Right renal pelvis (tissue), 4 donors: ENCODE measurements at places on chromosomes 13 and 19. TPM values are rescaled to one million over a fixed set of nuclear protein-coding genes. Genes with fewer than 3 reads are reported as not detected.

DNA sequence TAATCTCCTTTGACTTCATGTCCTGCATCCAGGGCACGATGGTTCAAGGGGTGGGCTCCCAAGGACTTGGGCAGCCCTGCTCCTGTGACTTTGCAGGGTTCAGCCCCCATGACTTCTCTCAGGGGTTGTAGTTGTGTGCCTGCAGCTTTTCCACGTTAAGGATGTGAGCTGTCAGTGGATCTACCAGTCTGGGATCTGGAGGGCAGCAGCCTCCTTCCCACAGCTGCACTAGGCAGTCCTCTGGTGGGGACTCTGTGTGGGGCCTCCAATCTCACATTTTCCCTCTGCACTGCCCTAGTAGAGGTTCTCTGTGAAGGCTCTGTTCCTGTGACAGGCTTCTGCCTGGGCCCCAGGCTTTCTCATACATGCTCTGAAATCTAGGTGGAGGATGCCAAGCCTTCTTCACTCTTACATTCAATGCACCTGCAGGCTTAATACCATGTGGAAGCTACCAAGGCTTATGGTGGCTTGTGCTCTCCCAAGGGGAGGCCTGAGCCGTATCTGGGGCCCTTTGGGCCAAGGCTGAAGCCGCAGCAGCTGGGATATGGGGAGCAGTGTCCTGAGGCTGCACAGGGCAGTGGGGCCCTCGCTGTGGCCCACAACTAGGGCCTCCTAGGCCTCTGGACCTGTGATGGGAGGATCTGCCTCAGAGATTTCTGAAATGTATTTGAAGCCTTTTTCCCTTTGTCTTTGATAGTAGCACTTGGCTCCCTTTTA, 39.3 kb upstream of the ERICH6B start:
- DNase-seq = no peak

GRCh38 chr19:4678881-4679790, 9.0 kb upstream of the MYDGF start:
- DNase-seq = no peak

DNA sequence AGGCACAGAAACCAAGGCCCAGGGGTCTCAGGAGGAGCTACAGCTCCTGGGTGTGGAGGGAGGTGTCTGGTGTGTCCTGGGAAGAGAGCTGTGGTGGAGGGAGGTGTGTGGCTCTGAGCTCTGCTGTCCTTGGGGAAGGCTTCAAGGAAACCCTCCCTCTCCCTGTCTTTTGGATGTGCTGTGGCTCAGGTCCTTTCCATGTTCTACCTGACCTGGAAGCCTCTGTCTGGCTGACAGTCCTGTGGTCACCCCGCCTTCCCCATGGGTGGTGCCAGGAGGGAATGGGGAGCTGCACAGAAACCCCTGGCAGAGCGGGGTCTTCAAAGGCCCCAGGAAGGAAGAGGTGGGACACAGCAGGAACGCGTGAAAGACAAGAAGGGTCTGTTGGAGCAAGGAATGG, 617 bp upstream of the CEACAM7 start:
- no peak for DNase-seq

KLK14 gene
- polyA plus RNA-seq = 0.30 TPM

DNA sequence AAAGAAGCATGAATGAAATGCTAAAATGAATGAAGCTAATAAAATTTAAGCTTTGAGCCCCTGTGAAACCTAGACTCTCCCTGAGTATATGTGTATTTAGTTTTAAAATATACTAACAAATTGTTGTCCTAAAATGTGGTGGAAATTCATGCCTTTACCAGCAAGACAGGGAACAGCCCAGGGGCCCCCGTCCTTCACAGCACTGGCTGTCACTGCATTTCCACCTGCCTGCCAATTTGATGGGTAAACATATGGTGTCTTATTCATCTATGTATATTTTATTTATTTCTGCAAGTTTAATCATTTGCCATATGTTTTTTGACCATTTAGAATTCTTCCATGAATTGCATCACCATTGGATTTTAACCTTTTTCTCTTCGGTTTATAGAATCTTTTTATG, 463.7 kb upstream of the NBEA start:
- no peak for DNase-seq

GRCh38 chr13:91498298-91498697, 99.9 kb downstream of the GPC5 start:
- no peak for DNase-seq

KLK15 gene
- not detected for polyA plus RNA-seq

DNA sequence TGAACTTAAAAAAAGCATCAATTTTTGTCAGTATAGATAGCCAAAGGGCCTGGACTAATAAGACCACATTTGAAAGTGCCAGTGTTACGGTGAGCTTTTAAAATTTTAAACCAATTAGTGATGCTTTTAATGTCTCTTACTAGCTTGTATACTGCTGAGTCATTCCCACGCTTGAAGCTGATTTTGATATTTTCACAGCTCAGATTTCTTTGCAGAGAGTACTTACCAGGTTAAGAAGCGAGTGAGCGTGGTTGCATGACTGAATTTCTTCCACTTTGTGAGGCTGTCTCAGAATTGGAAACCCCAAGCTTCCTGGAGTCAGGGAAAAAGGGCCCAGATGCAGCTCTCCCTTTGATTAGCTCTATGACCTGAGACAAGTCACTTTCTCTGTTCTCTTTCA, 74.5 kb upstream of the NBEA start:
- no peak for DNase-seq

DNA sequence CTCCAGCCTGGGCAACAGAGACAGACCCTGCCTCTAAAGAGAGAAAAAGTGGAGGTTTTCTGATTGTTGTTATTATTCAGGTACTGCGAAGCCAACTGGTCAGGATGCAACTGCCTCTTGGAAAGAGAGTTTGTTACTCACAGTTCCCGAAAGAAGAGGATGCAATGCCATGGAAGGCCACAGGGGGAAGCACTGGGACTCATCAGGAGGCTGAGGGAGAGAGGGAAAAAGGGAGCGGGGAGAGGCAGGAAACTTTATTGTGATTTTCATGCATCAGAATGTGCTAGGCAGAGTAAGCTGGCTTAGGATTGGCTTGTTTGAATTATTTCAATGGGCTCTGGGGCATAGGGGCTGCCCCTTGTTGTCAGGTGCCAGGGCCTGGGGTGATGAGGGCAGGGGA, 27.6 kb downstream of the MYO9B start:
- DNase-seq = no peak

THAP8 gene
- 11.6 TPM for polyA plus RNA-seq

EBI3 gene
- polyA plus RNA-seq = not detected

ZNF229 gene
- 13.2 TPM for polyA plus RNA-seq

HS6ST3 gene
- 3.2 TPM for polyA plus RNA-seq

- no peak for DNase-seq
Measured at GRCh38 chr19:46481947-46482346, 10.6 kb upstream of the PNMA8A start.

MEIS3 gene
- 28.0 TPM for polyA plus RNA-seq

C13orf42 gene
- polyA plus RNA-seq = 0.44 TPM

DNA sequence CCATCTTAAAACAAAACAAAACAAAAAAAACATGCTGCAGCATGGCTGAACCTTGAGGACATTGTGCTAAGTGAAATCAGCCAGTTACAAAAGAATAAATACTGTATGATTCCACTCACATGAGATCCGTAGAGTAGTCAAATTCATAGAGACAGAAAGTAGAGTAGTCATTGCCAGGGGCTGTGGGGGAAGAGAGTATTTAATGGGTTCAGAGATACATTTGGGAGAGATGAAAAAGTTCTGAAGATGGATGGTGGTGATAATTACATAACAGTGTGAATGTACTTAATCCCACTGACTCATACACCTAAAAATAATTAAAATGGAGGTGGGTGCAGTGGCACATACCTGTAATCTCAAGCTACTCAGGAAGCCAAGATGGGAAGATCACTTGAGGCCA, 72.0 kb upstream of the C1QTNF9 start:
- no peak for DNase-seq

DNA sequence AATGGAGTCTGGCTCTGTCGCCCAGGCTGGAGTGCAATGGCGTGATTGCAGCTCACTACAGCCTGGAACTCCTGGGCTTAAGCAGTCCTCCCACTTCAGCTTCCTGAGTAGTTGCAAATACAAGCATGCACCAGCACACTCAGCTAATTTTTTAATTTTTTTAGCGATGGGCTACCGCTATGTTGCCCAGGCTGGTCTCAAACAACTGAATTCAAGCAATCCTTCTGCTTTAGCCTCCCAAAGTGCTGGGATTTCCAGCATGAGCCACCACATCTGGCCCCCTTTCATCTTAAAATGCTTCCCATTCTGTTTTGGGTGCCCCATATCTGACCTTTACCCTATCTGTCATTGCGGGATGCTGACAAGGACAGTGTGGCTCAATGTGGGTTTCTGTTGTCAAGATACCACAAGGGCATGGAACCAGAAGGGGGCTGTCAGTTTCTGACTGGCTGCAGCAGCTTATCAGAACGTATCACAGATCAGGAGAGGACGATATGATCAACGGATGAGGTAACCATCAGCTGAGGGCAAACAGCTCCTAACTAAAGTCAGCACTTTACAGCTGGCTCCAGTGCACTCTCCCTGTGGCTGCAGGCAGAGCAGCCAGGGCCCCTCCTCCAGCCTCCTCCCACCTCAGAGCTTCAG, 32.4 kb downstream of the GPR42 start:
- DNase-seq = no peak

DNA sequence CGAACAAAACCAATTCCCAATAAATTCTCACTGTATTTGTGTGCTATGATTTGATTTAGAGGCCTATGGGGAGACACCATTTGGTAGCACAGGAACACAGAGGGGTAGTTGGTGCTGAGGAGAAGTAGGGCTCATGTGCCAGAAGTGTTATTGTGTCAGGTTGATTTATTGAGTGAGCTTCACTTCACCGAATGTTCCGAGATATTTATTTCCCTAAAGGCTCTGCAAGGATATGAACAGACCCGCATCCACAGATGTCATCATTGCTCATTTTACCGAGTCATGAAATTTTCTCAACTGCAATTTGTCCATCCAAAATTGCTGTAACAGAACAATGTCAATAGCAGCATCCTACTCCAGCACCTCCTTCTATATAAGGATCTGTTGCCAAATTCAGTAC, 69.5 kb downstream of the DACH1 start:
- no peak for DNase-seq

DNA sequence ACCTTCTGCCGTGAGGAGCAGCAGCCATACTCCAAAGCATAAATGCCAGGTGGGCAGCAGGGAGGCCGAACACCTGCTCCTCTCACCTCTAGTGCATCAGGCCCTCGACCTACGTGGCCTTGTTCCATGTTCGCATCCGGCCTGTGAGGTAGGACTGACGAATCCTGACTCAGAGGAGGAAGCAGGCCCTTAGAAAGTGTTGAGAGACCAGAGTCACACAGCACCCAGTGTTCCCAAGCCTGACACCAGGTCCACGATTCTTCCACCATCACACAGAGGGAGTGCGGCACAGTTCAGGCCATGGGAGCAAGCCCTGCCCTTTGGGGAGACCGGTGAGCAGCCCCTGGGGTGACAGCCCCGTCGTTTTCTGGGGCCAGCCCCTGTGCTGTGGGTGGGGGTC, 14.7 kb downstream of the ATP12A start:
- DNase-seq = no peak

DNA sequence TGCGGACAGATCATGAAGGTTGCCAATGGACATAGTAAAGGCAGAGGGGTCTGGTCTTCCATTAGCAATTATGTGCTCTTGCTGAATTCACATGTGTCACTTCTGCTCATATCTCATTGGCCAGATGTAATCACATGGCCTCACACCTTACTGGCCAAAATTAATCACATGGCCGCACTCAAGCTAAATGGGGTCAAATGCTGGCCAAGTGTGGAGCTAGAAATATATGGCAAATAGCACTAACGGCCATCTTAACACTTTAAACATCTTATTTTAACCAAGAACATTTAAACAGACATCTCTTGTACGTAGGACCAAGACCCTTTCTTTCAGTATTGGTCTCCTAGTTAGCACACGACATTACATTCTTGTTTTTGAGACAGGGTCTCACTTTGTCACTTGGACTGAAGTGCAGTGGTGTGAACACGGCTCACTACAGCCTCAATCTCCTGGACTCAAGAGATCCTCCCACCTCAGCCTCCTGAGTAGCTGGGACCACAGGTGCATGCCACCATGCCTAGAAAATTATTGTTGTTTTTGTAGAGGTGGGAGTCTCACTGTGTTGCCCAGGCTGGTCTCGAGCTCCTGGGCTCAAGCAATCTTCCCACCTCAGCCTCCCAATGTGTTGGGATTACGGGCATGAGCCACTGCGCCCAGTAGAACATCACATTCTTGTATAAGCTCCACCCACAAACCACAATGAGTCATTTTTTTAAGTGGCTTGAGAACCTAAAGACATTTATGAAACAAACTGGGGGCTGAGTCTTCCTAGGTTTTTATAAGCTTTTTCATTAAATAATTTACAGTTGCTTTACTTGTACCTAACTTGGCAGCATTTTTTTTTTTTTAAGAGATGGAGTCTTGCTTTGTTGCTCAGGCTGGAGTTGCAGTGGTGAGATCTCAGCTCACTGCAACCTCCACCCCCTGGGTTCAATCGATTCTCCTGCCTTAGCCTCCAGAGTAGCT, 2.9 kb upstream of the PTOV1 start:
- DNase-seq = no peak
